Pons (tissue), 1 donor: ENCODE measurements at places on chromosomes 3 and 15.

DNA sequence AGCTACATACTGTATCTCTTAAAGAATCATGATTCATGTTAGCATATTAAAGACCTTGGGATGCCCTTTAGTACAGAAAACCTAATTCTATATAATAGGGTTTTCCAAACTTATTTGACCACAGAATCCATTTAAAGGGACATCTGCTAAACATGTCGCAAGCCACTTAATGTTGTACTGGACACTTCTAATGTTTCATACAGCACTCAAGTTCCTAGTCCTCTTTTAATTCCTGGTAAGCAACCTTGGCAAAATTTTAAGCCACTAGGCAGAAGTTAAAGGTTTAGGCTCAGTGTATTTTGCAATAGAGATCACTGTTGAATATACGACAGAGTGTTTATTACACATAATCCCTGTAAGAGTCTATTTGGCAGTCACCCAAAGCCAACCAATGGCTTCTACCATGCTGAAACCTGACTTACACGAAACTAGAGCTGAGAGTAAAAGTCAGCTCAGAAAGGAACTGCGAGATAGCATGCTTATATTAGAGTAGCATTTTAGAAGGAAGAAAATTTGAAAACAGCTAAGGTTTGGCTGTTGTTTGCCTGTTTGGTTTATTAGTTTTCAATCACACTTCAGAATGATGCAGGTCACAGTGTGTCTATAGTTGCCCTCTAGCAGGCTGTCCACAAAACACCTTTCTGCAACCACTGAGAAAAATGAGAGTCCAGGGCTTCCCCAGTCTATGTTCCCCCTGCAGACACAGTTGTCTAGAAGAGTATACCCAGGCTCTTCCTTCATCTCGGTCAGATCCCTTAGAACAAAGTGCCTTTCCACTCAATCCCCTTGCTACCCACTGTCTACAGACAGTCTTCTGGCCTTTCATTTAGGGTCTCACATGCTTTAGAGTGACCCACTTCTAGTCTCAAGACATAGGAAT lies 104.4 kb downstream of the FMN1 start:
- DNase-seq: no peak

- DNase-seq: no peak
These were observed 183.7 kb upstream of the LMCD1 start for GRCh38 chr3:8317661-8318649.

DNA sequence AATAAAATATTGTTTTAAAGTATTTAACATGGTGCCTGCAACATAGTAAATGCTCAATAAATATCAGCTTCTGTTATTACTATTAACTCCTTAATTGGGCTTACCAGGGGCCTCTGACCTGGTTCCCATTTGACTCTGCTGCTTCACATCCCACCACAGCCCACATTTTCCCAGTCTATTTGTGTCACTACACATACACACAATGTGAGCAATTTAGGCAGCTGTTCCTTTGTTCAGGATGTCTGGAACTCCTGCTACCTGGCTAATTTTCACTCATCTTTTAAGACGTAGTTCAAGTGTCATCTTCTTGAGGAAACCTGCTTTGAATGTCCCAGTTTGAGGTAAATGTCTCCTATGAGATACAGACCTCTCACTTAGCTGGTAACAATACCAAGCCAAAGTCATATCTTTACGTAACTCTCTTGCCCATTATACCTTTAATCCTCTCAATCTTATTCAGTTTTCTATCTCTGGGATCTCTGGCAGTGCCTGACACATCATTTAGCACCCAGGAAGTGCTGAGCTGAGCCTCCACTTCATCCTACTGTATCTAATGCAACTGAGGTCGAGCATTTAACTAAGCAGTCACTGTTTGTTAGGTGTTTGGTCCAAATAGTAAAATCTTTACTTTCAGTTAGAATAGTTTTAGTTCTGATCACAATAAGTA lies 4.4 kb downstream of the TGFBR2 start:
- no peak for DNase-seq

GRCh38 chr3:39126532-39127071 lies 19.1 kb downstream of the TTC21A start:
- DNase-seq: peak; percentile 67

- no peak for DNase-seq
These were observed 28.2 kb upstream of the GBE1 start for GRCh38 chr3:81789691-81790090.

- DNase-seq: no peak
These were observed 82.1 kb downstream of the SMAD3 start for GRCh38 chr15:67147396-67147949.

DNA sequence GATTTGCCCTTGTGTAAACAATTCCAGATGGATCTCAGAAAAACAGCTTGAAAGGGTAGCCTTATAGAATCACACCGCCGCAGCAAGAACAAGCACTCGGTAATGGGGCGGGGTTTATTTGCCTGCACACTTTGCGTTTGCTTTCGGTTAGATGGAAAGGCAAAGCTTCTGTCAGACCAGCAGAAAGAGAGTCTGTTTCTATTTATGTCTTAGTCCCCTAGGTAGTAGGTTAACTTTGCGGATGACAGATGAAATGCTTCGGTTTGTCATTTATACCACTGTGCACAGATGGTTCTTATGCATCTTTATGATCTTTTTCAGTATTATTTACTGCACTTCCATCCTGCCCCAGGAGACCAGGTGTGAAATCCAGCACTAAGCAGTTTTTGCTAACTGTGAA lies 62.2 kb downstream of the PYDC2 start:
- DNase-seq: peak; percentile 23

DNA sequence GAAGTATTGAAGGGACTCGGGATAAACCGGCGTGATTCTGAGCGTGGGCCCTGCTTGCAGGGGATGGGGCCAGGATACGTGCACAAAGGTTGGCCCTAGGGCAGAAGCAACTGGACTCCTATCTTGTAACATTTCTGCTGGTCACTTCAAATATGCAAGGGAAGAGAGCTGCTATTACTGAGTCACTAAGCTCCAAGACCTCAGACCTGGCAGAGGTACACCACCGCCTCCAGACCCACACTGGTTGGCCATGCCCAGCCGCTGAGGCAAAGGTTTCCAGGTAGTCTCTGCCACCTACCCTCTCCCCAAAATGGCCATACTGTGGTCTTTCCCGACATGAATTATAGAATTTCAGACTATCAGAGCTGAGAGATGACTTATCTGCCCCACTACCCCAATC lies 13.4 kb upstream of the STRA6 start:
- DNase-seq: no peak

DNA sequence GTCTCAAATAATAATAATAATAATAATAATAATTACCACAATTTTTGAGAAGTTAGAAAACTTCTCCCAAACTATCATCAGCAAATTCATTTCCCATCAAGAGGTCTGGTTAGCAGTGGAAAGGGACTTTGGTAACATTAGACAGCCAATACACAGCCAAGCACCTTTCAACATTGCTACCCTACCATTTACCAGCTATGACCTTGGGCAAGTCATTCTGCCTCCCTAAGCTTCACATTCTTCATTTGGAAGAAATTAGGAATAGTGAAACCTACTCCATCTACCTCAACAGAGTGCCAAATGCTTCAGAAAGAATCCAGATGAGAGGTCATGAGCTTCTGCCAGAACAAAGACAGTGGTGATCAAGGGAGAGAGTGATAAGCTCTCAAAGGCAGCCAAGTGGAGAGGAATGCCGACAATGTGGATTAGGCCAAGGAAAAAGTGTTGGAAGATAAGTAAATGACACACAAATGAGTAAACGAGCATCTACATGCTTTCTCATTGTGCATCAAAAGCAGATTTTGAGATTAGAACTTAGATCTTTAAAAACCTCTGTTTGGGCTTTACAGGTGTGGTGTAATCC lies 42.9 kb upstream of the LPP start:
- no peak for DNase-seq

DNA sequence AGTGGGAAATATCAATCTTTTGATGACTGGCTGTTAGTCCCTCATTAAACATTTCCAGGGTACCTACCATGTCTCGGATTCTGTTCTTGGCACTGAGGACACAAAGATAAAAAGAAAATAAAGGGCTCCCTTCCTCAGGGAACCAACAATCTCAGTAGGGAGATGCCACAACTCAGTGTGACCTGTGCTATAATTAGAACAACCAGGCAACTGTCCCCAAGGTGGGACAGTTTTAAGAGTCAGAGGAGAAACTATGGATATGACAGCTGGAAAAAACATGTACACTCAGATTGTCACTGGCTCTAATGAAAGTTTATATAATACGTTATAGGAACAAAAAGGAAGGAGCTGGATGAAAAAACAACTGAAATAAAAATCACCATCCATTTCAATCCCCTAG lies 23.3 kb upstream of the CMTM8 start:
- DNase-seq: no peak

- DNase-seq: no peak
These were observed 206.6 kb downstream of the MECOM start for GRCh38 chr3:169456900-169457299.

GRCh38 chr3:195041871-195042742 lies 228.9 kb downstream of the XXYLT1 start:
- no peak for DNase-seq

- DNase-seq: no peak
These were observed 18.2 kb upstream of the SKOR1 start for GRCh38 chr15:67807141-67807540.

DNA sequence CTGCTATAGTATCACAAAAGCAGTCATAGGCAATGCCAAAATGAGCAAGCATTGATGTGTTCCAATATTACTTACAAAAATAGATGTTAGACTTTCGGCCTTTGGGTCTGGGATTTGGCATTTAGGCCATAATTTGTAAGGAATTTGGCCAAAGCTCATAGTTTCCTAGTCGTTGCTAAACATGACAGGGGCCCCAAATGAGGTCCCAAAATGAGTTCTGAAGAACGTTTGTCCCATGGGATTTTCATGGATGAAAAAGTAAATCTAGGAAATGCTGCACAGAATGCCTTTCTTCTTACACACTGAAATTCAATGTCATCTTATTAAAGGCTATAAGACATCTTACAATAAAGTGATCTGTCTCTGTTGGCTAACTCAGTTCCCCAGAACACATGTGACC lies 456.0 kb downstream of the CNTN4 start:
- DNase-seq: no peak

DNA sequence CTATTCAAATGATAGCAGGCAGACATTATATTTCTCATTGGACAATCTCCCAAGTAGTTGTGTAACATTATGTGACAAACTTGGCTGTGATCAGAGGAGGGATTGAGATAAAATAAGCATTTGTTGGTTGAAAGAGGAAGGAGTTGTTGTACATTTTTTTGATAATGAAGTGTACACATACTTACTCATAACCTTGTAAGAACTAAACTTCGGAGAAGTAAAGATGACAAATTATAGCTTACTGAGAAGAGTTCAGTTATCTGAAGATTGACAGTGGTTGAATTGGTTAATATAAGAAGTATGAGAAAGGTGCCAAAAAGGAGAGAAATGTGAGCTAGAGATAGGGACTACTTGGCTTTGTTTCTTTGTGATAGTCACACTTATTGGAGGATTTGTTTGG lies 32.6 kb downstream of the STT3B start:
- DNase-seq: no peak
